ENCODE measurements at places on chromosomes 7 and 10.
A peak's percentile ranks its signal among the peaks of the same experiment; 100 is the strongest.

DNA sequence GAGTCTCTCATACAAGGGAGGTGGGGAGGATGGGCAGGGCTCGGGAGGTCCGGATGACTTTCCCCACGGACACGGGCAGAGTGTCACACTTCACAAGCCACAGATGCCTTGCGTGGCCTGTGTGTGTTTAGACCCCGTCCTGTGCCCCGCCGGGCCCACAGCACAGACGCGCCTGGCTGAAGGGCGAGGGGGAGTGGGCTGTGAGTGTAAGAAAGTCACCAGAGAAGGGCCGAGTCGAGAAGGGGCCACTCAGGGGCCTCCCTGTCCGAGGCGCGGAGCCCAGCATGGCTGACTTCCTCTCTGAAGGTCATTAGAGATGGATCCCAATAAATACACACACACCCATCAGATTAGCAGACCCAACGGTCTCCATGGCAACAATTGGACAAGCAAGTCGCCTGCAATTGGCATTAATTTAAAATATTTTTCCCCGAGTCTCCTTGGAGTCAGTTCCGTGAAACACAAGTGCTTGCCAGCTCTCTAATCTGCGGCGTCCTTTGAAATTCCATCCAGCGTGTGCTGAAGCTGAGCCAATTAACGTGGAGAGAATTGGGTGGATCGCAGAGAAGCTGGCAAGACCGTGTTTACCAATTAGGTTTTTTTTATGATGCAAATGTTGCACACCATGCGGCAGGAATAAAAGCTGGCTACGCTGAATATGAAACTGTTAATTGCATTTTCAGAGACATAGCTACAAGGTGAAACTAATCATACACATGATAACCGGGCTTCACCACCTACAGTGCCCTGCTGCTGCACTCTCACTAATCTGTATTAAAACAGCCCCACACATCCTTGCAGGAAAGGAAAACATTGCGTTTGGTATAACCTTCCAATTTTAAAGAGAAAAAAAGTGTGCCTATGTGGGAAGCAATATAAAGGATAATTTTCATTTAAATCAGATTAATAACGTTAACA lies 571.2 kb downstream of the PTPRN2 start:
- DNase-seq: no peak

- no peak for DNase-seq
Measured at GRCh38 chr10:78754269-78755062, 314.3 kb upstream of the ZMIZ1 start.

DNA sequence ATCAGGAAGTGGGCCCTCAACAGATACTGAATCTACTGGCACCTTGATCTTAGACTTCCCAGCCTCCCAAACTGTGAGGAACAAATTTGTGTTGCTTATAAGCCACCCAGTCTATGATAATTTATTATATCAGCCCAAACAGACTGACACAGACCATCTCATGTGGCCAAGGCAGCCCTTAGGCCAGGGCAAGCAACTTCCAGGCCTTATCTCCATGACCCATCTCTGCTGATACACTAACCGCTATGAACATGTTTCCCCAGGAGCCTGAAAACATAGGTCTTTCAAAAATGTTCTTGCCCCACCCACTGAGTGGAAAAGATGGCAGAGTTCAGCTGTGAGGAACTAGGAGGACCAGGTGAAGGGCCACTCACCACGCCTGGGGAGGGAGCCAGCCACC lies 3.2 kb upstream of the BLOC1S2 start:
- no peak for DNase-seq

GRCh38 chr7:47536661-47537611 lies 45.0 kb downstream of the TNS3 start:
- peak; percentile 63 for DNase-seq

DNA sequence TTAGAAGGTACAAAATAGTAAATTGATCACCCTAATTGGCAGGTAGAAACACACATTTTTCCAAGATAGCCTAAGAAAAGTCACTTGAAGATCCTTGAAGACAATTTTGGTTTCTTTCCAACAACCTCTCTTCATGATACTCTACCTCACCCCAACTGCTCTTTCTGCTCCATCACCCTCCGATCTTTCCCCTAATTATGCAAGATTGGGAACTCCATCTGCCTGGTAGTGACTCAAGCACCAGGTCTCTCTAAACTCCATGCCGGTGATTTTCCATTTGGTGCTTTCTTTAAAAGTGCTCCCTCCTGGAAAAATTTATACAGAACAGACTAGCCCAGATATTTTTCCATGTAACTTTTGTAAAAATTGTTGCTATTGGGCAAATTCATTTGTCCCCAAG lies 1.1 kb upstream of the AKR1B1 start:
- no peak for DNase-seq

DNA sequence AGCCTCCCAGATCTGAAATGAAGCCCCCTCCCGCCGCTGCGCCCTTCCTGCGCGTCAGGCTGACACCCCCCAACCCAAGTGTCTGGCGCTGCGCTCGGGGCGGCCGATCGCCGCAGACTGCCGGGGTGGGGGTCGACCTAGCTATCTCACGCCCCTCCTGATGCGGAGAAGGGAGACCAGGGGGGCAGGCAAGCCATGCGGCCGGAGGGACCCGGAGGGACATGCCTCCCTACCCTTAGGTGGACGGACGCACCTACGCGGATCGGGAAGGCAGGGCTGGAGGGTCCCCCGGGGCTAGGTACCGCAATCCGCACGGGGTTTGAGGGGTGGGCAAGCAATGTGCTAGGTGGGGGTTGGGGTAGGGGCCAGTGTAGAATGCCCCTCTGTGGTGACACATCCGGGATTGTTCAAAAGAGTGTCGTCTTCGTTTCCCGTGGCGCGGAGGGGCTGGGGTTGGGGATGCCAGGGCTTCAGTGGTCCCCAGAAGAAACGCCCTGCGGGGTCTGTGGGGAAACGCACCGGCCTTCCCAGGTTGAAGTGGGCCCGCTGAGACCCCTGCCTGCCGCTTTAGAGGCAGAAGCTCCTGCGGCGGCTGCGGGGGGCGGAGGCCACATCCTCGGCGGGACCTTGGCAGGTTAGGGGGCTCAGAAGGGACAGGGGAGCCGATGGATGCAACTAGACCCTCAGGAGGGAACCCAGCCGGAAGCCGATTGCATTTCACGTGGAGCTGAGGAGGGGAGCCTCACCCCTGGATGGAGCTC lies 913 bp downstream of the ADCYAP1R1 start:
- peak; percentile 38 for DNase-seq
